ENCODE measurements at places on chromosomes 7 and 10.

DNA sequence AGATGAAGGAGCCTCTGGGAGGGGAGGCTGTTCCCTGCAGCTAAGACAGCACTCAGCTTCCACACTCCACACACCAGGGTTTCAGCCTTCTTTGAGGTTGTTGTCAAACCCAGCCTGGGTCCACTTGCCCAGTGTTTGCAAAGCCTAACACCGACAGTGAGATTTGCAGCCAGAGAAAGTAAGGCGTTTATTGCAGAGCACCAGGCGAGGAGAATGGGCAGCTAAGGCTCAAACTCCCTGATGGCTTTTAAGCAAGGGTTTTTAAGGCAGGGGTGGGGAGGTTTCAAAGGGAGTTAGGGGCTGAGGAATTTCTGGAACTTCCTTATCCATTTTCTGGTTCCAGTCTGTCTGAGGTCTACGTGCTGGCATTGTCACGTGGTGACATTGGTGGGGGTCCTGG is 4.7 kb upstream of the ZNF775 start:
- DNase-seq: no peak

DNA sequence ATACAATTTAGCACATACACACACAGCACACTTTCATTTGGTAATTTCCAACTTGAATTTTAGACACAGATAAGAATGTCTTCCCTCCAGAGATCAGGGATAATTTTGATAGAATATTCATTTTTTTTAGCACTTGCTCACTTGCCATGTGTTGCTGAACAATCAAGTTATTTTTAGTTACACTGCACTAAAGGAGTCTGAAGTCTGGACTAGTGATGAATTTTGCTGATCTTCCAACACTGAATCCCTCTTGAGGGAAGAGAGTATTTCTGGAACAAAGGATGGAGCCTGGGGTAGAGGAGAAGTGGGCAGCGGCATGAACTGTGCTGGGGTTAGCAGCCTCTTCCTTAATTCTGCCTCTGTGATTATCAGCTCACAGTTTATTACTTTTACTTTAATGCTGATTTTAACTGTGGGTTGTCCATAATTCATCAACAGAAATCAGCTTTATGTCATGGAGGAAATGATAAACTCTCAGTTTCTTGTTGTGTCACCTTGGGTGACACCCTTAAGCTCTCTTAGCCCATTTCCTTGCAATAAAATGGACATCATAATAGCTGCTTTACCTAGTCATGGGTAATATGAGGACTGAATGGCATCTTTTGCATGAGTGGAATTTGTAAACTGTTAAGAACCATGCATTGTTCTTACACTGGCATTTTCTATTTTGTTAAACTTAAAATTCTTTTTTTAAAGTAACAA is 32.1 kb downstream of the SGPL1 start:
- DNase-seq: no peak

DNA sequence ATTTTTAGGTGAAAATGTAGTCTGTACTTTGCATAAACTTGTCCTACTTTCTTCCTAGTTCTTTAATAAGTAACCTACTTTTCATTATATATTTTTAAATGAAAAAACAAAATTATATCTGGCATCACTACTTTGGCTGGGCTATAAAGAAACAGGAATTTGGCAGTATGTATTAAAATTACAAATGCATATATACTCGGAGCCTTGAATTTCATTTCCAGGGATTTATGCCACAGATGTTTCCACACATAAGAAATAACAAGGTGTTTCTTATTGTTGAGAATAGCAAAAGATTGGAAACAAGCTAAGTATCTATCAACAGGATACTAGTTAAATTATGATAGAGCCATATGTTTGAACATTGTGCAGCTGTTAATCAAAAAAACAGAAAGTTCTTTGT is 2.2 kb upstream of the ARHGAP12 start:
- no peak for DNase-seq

DNA sequence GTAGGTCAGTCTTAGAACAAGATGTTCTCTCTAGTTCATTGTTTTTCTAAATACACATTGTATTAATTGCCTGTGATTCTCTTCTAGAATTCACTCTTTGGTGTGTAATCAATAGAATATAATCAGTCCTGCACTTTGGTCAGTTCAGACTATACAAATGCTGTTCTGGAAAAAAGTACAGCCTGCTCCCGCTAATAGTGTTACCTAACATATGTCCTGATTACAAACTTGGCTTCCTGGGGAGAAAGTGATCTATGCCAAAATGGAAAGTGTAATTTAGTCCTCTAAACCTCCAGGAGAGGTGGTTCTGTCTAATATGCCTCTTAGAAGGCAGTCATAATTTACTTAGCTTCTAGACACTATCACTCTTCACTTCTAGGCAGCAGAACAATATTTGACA is 215.5 kb downstream of the SEMA3D start:
- DNase-seq: no peak

DNA sequence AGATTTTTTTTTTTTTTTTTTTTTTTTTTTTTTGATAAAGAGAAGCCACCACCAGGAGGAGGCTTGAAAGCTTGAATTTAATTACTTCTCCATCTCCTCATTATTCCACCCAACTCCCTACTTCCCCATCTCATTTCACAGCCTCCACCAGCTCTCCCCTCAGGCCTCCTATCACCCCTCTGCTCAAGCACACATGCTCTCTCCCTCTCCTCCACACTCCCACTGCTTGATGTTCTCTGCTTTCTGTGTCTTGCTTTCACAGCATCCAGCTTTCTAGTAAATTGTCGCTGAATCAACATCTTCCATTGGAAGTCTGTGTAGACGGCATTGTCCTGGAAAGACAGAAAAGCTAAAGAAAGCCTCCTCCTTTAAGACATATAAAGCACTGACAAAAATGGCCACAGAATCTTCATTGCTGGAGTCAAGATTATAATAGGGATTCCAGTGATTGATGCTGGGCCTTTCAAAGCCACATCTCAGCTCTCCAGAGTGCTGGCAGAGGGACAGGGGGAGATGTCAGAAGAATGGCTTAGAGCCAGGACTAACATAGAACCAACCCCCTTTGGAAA is 58.3 kb downstream of the DOCK4 start:
- DNase-seq: no peak

DNA sequence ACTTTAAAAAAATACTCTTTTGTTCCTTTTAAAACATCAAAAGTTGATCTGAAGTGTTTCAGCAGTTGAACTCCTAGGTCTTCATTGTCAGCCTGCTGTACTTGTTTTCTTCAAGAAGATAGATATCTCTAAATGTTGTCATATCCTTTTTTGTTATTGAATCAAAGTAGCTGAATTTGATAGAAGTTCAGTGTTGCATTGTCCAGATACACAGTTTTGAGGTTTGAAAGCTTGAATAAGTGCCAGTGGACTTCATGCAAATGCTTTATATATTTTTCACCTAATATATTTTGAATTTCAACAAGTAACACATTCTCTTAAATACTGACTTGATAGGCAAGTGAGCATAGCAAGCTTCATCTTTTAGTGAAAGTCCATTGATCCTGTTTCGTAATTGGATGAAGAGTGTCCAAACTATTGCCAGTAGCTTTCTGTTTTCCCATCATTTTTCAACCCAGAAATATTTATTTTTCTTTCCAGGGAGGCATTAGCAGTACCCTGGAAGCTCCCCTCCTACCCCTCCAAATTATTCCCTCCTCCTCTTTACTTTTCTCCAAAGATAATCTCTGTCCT is 114.4 kb downstream of the TPST1 start:
- no peak for DNase-seq

- no peak for DNase-seq
Measured at GRCh38 chr10:93600446-93601145, 439 bp downstream of the RBP4 start.

Measured in activated CD4-positive, CD25-positive, alpha-beta regulatory T cell (primary cell).